ENCODE measurements at places on chromosomes 3 and 15.

DNA sequence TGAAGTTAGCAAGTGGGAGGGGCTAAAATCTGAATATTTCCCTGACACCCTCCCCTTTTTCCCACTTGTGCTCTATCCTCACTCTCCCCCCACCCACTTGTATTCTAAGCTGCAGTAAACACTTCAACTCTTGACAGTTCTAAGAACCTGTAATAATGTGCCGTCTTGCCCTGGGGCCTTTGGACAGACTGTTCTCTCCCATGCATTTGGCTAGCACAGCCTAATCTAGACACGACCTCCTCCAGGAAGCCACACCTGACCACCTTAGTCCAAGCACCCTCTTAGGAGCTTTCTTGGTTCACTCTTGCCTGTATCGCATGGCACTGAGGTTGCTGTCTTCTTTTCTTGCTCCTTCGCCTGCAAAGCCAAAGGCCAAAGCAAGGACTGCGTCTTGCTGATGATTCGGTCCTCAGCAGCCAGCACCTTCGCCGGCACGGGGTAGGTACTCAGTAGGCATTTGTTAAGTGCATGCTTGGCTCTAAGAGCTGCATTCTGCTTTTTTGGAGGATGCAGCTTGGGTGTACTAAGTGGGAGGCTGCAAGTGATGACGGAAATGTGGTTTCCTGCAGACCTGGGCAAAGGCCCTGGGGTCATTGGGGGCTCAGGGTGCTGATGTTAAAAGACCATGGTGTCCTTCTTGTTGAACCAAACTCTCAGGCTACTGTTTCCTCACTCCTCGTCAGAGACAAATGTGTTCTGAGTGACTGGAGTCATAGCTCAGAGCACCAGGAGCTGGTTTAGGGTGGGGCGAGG, 2.0 kb upstream of the ZNF710 start:
- DNase-seq, result no peak

- no peak for DNase-seq
Observed at GRCh38 chr3:70647094-70647493, 334.7 kb upstream of the MDFIC2 start.

- DNase-seq, result no peak
Observed at GRCh38 chr3:175316799-175317198, 457.7 kb downstream of the NAALADL2 start.

DNA sequence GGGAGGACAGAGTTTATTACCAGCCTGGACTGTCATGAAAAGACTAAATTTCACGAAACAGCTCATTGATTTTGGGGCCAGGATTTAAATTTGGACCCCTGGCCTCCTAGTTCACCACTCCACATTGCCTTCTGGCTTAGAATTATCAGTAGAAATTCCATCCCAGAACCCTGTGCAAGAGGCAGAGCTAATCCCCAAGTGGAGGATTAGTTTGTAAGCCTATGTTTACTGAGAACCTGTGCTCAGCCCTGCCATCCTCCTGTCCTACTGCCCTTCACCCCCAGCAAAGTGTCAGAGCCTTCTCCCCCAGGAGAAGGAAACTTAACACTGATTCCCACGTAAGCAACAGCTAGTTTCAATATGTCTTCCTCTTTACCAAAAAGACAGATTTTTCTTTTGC, 99.4 kb downstream of the SST start:
- peak; percentile 11 for DNase-seq
